Hematopoietic multipotent progenitor cell treated with erythropoietin and hydrocortisone succinate and interleukin-3 and kit ligand, for 15 days (in vitro differentiated cells): ENCODE measurements at places on chromosomes 6 and 20.
A peak's percentile ranks its signal among the peaks of the same experiment; 100 is the strongest.

DNA sequence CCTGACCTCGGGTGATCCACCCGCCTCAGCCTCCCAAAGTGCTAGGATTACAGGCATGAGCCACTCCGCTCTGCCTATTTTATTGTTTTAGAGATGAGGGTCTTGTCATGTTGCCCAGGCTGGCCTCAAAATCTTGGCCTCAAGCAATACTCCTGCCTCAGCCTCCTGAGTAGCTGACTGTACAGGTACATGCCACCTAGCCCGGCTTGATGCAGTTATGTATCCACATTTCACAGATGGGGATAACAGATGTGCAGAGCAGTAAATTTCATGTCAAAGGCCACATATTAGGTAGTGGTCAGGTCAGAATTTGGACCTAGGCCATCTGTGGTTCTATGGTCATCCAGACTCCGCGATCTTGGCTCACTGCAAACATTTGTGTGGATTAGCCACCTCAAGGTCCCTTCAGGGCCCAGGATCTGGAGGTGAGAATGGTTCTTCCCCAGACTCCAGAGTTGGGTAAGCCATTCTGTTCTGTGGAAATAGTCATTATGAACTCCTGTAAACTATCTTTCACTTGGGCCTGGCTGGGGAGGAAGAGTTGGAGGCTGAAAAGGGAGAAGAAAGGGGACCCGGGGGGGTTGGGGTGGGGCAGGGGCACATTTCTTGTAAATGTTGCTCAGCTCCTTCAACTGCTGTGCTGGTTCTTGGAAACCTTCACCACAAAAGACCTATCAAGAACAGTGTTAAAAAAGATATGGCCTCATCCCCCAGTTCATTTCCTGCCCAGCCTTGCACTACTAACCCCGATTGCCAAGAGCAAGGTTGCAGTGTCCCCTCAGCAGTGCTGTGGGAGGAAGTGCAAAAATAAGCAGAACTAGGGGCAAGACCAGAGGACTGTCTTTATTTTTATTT, 13.0 kb downstream of the PIM1 start:
- peak; percentile 85 for DNase-seq

DNA sequence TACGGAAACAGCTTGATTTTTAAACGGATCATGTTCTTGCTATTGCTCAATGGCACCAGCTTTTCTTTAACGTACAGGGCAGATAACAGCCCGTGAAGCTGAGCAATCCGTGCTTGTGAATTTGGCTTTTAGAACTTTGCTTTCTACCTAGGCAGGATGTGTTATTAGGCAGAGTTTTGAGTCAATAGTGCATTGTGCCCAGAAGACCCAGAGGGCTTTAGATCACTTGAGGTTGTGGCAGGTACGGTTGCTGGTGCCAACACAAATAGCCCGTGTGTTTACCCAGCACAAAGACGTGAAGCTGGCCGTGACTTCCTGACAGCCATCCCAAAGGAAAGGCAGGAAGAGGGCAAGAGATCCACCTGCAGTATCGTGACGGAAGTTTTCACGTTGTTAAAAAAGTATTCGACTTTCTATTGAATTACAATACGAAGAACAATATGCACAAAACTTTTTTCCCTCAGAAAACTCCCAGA, 117.4 kb upstream of the FRMD1 start:
- no peak for DNase-seq

GRCh38 chr20:61464307-61465303, 212.5 kb downstream of the CDH4 start:
- no peak for DNase-seq

DNA sequence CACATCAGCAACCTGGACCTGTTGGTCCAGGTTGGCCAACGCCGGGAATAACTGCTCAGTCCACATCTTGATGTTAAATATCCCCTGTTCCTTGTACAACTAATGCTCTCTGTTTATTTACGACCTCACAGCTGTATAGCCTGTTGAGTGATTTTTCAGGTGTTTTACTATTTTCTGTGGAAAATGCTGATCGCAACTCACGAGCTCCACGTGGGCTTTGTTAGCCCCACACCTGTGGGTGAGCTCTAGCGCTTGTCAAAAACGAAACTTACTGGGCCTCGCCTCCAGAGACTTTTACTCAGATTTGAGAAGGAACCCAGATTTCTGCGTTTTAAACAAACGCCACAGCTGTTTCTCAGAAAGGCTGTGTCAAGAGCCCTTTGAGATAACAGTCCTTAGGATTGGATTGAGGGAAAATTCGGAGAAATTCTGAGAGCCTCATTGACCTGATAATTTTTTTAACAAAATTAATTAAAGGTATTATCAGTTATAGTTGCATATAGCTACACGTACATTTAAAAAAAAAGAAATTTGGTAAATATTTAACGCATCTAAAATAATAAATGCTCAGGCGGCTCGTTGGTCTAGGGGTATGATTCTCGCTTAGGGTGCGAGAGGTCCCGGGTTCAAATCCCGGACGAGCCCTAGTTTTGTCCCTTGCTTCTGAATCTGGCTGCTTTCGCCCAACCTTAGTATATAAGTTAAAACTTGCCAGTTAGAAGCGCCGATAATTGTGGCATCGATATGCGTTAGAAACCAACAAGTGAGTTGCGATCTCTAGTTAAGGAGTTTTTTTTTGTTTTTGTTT, 16.7 kb downstream of the HMGN4 start:
- peak; percentile 67 for DNase-seq

DNA sequence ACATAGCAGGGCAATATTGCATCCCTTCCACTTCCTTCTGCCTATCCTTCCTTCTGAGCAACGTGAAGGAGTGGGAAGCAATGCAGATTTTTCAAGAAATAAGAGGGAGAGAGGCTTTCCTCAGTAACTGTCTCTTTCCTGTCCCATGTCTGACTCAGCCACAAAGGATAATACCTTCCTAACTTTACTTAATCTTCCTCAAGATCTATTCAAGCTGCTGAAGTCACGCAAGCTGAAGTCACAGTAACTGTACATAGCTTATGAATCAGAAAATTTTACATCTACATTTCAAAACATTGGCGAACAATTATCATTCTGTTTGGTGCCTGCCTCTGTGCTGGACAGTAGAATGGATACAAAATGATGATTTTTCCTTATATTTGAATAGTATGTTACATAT, 86.4 kb upstream of the POU3F2 start:
- no peak for DNase-seq

DNA sequence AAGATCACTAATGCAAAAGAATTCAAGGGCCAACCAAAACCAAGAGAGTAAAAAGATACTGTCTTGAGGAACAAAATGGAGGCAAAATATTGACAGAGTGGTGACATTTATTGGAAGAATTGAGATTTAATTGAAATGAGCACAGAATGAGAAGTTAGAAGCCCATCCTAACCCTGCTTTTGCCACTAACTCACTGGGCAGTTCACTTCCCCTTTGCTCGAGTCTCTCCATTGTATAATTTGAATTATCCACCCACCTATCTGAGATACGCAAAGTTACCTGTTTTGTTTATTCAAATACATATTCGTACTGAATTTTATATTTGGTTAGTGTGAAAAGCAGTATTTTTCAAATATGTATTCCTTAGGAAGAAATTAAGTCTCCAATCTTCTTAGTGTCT, 204.5 kb upstream of the PRDM1 start:
- no peak for DNase-seq

DNA sequence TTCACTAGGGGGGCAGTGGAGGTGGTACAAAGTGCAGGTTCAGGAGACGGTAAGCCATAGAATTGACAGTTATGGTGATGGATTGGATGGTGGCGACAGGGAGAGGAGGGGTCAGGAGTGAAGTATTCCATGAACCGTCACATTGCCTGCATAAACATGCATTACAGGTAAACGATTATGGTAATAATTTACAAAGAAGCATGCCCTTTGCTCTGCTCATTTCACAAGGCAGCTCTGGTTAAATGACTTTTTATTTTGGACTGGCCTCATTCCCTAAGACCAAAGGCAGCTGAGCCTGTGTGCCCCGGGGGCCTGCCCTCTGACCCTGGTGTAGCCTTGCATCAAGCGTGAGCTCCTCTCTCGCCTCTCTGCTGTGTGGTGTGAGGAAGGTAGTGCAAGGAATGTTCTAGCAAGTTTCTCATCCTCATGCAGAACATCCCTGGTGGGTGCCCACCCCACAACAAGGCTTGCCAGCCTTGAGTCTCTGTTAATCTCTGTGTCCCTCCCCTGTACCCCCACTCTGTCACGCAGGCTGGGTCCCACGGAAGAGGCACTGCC, 59.0 kb downstream of the PPP1R14C start:
- no peak for DNase-seq

GRCh38 chr6:8686077-8686476, 250.7 kb upstream of the SLC35B3 start:
- DNase-seq: no peak

DNA sequence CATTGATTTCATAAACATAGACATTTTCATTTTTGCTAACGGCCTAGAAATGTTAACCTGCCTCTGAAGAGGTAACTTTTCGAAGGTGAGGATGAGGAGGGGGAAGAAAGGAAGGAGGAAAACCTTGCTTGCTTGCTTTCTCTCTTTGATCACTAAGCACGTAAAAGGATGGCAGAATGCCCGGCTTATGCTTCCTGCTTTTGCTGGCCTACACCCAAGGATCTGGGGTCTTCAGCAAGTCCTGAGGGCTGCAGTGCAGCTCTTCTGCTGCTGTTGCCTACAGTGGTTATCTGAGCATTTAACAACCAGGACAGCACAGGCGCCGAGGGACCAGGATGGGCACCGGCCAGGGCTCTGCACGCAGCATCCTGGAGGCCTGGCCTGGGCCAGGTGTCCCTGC, 150.8 kb upstream of the TAB2 start:
- DNase-seq: no peak

DNA sequence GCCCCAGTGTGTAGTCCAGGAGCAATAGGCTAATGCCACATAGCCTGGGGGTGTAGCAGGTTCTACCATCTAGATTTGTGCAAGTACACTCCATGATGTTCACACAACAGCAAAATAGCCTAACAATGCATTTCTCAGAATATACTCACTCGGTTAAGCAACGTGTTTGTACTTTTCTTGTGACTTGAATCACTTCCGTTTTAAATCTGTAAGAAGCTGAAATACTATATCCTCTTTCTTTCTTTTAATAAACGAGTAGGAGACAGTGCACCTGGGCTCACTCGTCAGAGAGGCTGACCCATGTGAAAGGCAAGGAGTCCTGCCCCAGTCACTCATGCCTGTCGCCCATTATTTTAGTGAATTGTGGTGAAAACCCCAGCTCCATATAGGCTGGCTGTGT, 201.6 kb downstream of the FOXA2 start:
- DNase-seq: no peak

- DNase-seq: no peak
These were observed 412.1 kb downstream of the PKHD1 start for GRCh38 chr6:51675020-51675921.

GRCh38 chr6:37218511-37218910, 39.1 kb upstream of the TBC1D22B start:
- DNase-seq: no peak

- DNase-seq: no peak
These were observed at the start of gene KCNQ2 for GRCh38 chr20:63471981-63472831. Gene KCNQ2 (minus strand): TSS chr20:63472655. CDS start chr20:63472463, 192 bp downstream.

GRCh38 chr6:113893451-113893850, 36.3 kb downstream of the MARCKS start:
- no peak for DNase-seq

- DNase-seq: no peak
These were observed 4.2 kb upstream of the TBX18 start for GRCh38 chr6:84768442-84769174.

DNA sequence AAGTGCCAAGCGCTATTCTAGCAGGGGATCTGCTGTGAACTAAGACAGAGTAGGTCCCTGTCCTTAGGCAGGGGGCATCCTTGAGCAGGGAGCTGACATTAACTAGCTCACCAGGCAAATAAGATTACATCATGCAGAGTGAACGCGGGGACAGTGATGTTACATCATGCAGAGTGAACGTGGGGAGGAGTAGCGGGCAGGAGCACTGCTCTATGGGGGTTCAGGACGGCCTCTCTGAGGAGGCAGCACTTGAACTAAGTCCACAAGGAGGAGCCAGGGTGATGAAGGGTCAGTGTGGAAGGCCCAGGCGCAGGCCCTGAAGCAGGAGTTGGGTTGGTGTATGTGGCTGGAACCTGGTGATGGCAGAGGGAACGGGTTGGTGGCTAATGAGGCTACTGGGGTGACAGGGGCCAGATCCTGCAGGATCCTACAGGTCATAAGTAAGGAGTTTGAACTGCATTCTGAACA, 38.7 kb downstream of the KAT14 start:
- no peak for DNase-seq

DNA sequence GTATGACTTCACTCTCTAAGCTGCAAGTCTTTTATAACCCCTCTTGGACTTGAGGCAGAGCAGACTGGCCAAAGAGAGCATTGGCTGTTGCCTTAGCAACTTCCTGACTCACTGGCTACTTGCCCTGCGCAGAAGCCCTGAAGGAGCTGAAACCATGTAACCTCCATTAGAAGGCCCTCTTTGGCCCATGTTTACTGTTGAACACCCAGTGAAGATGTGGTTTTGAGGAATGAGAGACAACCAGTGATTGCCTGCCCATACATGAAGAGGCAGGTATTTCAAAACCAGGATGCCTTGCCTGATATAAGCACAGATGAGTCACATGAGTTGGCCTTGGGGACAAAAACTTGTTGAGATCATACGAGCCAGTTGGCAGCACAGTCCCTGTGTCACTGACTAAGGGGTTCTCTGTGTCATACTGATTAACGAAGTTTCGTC, 182.5 kb downstream of the EDN1 start:
- no peak for DNase-seq

GRCh38 chr6:40791004-40791403, 203.8 kb upstream of the LRFN2 start:
- peak; percentile 42 for DNase-seq

DNA sequence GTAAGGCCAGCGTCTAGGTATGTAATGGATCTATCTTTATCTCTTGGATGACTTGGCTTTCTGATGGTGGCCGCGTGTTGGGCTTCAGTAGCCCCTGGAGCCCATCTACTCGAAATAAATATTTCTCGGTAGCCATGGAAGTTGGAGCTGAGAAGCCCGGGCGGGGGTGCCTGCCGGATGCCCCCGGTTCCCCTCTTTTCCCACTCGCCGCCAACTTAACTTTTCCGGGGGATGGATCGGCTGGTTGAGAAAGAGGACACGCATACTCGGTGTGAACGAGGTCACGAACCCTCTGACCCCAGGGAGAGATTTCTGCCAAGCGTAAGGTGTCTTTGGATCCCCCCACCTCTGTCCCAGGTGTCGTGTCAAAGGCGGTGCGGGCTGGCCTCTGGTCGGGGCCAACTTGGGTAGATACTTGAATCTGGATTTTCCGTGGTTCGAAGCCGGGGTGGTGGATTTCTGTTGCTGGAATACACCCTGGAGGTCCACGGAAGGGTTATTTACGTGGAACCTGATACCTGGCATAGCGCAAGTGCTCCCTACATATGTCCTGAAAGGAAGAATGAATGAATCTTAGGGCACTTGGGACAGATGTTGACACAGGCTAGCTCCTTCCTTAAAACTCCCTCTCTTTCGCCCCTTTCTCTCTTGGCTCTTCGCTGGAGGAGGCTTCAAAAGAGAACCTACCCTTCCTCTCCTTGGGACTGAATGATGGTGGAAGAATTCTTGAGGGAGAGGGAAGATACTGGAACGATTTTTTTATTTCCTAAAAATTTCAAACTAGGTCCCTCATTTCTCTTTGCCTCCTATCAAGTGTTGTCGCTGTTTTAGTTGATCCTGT, 996 bp downstream of the DOK5 start:
- DNase-seq: no peak
